Stimulated activated CD4-positive, alpha-beta T cell treated with anti-CD3 and anti-CD28 coated beads, Interleukin-12 subunit alpha, Interleukin-12 subunit beta, amount 100 ng/mL, for 48 hours (primary cell): ENCODE measurements at places on chromosomes 16 and 17.

DNA sequence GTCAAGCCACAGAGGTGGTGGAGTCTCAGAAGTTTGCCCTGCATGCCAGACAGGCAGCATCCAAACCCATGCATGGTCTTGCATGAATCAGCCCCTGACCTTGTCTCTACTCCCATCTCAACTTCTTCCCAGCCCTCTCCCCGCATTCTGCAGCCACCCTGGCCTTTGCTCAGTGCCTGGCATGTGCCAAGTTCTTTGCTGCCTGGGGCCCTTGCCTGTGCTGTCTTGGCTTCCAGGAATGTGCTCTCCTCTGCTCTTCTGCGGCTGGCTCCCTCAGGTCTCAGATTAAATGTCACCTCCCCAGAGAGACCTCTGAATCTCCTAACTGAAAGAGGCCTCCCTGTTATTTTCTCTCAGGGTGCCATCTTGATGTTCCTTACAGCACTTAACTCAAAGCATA is 17.6 kb downstream of the DRC3 start:
- DNase-seq = no peak

GRCh38 chr16:12570046-12570618 is 233.6 kb downstream of the CPPED1 start:
- DNase-seq = no peak

DNA sequence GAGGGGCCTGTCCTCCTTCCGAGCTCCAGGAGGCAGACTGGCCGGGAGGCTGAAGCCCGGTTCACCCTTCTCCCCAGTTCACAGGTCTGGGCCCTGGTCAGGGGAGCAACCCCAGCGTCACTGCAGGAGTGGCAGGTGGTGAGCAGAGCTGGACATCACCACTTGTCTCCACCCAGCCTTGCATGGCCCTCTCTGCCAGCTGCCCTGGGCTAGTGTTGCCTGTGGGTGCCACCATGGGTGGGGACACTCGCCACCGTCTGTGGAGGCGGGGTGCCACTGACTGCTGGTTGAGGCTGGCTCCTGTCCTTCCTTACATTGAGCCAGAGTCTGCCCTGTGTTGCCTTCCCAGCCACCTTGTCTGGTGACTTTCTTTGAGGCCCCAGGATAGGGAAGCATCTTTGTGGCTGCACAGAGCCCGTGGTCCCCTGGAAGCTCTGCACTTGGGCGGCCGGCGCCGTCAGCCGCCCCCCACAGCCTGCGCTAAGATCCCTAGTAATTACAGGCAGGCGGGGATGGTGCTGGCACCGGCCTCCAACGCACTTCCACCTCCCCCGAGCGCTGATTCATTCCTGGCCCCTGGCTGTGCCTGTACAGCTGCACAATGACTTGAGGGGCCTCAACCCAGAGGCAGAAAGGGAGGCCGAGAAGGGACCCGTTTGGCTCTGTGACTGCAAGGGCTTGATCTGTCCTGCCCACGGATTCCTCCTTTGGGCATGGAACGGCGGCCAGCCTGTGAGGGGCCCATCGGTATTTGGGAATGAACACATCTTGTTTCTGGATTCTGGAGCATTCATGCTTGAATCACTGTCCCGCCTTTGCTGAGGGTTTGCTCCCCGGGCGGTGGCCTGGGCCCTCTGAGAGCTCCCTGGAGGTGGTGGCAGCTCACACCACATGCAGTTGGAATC is 5.2 kb downstream of the BAIAP2 start:
- DNase-seq = no peak

DNA sequence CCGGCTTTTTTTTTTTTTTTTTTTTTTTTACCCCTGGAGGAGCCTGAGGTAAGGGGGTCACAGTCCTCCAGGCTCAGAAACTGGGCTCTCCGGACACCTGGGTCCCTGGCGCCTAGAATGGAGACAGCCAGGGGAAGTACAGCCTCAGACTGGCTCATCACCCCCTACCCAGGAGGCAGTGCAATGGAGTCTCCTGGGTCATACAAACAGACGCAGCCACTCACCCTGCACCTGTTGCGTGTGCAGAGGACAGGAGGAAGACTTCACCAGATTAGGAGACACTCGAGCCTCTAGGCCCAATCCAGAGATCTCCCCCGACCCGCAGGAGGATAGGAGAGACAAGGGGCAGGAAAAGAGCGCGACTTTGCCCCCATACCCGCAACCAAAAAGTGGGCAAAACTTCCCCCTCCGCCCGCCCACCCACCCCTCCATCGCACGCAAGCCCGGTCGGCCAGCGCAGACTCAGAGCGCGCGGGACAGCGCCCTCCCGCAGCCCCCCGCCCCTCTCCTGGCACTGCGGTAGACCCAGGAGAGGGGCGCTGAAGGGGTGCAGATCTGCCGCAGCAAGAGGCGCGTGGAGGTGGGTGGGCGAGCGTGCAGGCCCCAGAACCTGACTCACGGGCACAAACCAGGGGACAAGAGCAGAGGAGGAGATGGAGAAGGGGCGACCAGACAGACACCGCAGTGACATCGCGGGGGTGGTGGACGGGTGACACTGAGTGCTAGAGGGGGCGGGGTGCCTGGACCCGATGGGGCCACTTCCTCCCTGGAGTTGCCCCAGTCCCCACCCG is 900 bp downstream of the HAP1 start:
- no peak for DNase-seq

GRCh38 chr17:74008196-74008595 is 195.3 kb upstream of the RPL38 start:
- DNase-seq = peak; percentile 30
